NCI-H1105 treated with DMSO at 0.1 percent for 48 hours (cell line): ENCODE measurements at places on chromosomes 5 and 9.
A peak's percentile ranks its signal among the peaks of the same experiment; 100 is the strongest.

DNA sequence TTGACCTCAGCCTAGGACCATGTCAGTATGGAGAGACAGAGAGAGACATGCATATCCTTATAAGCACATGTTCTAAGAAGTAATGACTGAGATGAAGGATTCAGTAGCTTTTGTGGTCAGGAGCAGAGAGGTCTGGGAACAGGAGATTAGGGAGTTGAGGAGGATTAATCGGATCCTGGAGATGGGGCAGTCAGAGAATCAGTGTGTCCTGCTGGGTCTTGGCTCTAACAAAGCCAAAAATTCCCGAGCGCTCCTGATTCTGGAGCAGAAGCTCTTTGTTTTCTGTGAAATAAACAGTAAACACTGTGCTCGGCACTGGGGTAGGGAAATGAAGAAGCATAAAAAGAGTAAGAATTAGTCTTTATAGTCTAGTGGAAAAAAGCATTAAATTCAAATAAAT, 520.0 kb upstream of the CLINT1 start:
- DNase-seq, result no peak

- no peak for DNase-seq
These were observed 572 bp downstream of the CDK5RAP2 start for GRCh38 chr9:120579139-120580050.

DNA sequence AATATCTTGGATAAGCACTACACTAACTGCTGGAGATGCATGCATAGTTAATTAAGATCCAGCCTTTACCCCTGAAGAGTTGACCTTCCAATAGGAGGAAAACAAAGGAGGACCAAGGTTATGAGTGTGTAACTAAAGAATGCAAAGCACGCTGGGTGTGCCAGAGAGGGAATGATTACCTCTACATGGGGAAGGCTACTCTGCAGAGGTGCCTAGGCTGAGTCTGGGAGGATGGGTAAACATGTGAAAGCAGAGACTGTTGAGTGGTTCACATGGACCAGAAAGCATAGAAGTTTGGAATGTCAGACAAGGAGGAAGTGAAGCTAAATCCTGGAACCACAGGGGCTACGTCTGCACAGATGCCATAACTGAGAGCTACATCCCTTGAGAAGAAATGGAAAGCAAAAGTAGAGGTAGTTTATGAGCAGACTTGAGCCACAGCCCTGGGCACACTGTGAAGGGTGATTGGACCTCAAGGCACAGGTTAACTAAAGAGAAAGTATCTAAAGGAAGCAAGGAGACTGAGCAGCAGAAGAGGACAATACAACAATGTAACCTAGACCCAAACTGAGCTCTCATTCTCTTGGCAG, 176.2 kb downstream of the DENND1A start:
- no peak for DNase-seq

DNA sequence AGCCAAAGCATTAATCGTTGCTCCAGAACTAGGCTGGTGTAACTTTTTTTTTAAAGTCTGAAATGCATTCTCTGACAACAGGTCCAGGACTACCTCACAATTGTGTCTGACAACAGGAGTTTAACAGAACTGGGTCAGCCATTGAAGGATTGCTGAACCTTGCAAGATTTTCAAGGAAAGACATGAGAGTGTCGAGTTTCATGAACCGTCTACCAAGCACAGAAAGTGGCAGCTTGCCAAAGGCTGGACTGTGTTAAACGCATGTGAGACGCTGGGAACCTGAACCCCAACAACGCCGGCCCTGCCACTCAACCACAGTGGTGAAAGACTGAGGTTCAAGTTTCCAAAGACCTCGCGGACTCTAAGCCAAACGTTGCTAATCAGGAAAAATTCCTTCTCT, 79.1 kb downstream of the LHFPL2 start:
- DNase-seq, result peak; percentile 65

DNA sequence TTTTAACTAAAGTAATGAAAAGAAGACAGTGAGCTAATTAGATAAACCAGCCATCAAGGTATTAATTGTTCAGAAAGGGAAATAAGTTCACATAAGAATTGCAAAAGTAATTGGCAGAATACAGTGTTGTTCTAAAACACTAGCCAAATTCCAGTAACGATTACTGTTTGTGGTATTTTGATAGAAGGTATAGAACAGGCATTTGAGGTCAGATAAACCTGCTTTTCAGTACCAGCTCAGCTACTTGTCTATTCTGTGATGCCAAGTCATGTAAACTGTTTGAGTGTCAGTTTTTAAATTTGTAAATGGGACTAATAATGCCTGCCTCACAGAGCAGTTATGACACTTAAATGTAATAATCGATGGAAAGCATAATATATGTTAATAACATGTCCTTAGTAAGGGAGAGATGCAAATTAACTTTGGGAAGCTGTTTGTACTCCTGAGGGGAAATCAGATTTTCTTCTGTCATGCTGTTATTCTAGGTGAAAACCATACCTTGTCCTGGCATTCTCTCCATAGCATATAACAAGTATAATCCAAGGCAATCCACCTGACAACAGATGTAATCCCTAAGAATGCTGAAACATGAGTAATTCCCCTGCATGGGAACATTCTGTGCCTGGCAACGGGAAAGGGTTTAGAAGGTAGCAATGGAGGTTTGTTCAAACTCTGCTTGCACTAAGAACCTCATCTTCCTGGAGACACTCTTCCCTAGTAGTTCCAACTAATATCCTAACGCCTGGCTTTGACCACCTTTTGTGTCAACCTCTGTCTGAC, 509.5 kb upstream of the PAPPA start:
- no peak for DNase-seq

GRCh38 chr9:76662476-76663281, 101.6 kb upstream of the PCA3 start:
- peak; percentile 83 for DNase-seq

DNA sequence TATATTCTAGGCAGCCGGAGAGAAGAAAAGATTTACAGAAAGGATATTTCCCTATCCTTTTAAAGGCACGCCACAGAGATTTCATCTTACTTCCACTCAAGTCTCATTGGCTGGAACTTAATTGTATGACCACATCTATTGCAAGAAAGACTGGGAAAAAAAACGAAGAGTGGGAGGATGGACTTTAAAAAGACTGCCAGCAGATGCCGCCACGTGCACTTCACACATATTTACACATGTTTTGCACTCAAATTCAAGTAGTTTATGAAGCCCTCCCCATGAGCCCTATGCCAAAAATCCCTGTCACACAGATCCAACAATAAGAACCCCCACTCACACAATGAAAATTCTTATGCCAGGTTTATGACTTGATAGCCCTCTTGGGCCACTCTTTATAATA, 138.5 kb upstream of the TYRP1 start:
- DNase-seq, result no peak
